Fibroblast of skin of scalp (primary cell): ENCODE measurements at places on chromosomes 3 and 15.

DNA sequence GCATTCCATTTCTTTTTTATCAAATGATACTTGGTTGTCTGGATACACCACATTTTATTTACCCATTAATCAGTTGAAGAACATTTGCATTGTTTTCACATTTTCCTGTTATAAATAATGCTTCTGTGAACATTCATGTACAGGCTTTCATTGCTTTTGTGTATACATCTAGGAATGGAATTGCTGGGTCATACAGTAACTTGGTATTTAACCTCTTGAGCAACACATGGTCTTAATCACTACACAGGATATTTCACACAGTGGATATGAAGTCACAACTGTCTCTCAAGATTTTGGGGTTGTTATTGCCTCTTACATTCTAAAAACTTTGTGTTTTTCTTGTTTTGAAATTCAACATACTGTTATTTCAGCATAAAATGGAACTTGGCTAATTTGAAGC lies 48.2 kb downstream of the C3orf85 start:
- DNase-seq: no peak

DNA sequence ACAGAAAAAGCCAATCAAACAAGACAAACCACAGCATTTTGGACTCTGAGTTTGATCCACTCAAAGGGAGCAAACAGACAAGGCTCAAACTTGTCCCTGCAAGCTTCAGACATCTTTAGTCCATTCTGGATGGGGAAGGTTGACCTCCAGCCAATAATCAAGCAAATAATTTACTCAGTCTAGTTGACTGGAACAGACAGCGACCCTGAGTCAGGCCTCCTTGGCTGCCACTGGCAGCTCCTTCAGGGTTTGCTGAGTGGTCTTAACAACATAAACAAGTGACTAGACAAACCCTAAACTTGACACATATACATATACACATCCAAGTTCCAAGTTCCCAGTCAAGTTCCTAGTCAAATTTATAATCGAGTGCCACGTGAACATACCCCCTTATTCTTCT lies 313.9 kb downstream of the POLQ start:
- no peak for DNase-seq

- DNase-seq: no peak
These were observed 112.1 kb downstream of the SLCO3A1 start for GRCh38 chr15:91965501-91966193.

DNA sequence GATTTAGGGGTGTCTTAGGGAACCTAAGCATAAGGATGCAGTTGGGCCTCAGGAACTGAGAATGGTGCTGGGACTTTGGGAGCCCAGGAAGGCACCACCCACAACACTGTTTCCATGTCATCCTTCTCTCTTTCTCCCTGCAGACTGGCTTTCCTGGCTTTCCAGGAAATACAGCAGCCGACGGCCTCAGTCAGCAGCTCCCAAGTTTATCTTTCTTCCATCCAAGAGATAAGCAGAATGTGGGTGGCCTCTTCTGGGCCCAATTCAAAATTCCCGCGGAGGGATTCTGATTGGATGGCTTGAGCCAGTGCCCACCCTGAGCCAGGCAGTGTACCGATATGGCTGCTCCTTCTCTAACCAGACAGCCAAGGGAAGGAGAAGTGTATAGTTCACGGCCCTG lies 4.5 kb upstream of the CLN6 start:
- no peak for DNase-seq

- no peak for DNase-seq
These were observed 4.6 kb upstream of the TSPAN3 start for GRCh38 chr15:77075528-77075927.

DNA sequence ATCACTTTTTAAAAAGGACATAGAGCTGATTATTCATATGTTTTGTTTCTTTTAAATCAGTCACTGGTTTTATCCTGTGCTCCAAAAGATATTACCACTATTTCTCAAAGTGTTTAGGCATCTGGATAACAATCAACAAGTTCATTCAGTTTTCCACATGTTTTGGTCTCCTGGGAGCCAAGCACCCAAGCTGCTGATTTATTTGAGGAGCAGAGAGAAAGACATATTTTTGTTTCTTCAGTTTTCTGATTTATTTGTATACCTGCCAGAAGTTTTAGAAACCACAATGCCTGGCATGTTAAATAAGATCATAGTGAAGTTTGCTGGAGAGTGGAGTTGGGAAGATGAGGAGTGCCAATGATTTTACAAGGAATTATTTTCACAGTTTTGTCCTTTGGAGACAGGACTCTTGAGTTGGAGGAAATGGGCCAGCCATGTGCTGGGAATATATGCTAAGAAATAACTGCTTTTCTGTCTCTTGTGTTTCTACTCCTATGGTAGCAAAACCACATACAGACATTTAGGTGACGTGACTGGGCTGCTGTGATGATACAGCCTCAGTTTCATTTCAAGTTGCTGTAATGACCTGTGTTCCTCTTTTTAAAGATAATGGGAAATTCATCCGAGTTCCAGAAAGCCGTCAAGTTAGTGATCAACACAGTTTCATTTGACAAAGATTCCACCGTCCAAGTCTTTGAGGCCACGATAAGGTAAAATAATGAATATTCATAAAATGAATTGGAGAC lies 11.7 kb downstream of the EDEM1 start:
- no peak for DNase-seq

DNA sequence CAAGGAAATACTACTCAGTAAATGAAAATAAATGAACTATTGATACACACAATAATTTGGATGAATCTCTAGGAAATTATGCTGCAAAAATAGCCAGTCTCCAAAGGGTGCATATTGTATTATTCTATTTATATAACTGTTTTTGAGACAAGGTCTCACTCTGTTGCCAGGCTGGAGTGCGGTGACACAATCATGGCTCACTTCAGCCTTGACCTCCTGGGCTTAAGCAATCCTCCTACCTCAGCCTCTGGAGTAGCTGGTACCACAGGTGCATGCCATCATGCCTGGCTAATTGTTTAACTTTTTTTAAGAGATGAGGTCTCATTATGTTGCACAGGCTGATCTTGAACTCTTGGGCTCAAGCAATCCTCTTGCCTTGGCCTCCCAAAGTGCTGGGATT lies 12.5 kb downstream of the KLHDC8B start:
- no peak for DNase-seq

- no peak for DNase-seq
These were observed 75.6 kb downstream of the ST6GAL1 start for GRCh38 chr3:187005827-187006481.

DNA sequence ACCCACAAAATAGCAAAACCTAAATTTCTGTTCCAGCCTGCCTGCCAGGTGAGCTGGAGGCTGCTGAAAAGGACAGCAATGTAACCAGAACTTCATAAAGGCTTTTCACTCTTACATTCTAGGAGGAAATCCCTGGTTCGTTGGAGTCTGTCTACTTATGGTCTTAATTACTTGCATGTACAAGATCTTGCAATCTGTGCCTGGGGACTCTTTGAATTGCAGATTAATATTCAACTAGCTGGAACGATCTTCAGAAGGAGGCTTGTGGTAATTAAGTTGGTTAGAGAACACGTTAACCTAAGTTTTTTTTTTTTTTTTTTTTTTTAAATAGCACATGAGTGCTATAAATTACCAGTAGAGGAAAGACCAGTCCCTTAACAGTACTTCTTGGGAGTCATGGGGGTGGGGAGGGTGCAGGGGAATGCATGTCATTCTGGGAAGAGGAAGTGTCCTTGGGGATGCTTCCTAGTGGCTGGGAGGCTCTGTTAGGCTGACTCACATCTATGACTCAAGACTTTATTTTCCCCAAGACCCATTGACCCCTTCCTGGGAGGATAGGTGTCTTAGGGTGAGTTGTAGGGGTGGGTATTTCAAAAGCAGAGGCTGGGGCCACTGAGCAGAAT lies 139.8 kb downstream of the RAB11A start:
- peak; percentile 22 for DNase-seq
